ENCODE measurements at places on chromosomes 7 and 10.
A peak's percentile ranks its signal among the peaks of the same experiment; 100 is the strongest.

GRCh38 chr7:121404348-121404747 lies 8.2 kb upstream of the FAM3C start:
- no peak for DNase-seq

DNA sequence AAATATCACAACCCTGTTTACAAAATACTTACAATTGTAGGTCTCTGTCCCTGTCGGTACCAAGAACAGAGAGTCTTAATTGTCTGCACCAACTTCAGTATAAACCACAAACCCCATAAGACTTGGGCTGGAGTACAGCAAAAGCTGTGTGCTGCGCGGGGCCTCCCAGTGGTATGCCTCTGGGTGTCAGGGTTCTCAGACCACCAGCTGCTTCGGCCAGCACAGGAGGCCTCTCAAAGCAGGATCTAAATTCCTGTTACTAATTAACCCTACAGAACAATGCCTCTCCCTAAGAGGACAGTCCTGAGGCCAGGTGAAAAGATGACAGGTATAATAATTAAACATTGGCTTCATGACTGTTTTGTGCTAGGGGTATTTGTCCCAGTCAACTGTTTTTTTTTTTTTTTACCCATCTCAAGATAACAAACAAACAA lies 957 bp upstream of the SVIL start:
- DNase-seq: no peak

GRCh38 chr7:135665042-135665441 lies 2.7 kb downstream of the STMP1 start:
- DNase-seq: no peak

DNA sequence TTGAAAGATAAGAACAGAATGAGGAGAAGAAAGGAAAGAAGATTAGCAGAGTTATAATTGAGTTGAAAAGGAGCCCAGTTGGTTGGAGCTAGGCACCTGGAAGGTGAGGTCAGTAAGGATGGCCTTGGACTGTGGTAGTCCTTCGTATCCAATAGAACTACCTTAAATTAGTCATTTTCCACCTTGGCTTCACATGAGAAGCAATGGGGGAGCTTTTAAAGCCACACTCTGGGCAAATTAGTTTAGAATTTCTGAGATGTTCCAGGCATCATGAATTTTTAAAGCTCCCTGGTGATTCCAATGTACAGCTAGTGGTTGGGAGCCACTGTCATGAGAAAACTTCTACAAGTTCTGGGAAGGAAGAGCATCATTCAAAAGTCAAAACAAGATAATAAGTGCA lies 27.3 kb upstream of the CYP3A5 start:
- no peak for DNase-seq

DNA sequence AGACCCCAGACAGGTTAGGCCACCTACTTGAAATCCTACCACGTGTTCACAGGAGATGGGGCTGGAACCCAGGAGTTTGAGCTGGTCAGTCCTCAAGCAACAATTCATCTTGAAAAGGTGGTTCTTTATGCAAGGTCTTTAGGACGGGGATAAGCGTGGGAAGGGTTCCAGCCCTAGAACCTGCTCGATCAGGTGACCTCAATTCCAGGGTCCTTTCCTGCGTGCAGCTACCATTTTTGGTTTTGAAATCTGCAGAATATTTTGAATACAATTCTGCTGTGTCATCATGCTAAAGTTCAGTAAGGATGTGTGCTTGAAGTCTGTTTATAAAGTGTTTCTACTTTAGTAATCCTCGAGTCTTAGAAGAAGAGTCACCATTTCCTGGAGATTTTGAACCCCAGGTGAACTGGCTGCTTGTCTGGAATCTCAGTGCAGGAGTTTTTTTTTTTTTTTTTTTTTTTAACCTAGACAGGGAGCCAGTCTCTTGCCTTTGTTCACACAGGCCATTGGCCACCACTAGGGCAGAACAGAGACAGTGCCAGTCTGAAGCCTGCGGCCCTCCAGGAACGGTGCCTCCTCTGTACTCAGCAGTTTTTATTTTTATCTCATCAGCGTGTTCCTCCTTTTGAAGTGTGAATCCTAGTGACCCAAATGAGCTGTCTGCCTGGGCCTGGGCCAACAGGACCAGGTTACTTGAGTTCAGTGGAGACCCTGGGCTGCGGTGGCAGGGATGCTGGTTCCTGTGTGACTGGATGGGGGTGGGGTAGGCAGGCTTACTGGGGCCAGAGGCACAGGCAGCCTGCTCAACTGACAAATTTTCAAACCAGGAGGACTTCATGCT lies 54.6 kb downstream of the EEPD1 start:
- peak; percentile 32 for DNase-seq

DNA sequence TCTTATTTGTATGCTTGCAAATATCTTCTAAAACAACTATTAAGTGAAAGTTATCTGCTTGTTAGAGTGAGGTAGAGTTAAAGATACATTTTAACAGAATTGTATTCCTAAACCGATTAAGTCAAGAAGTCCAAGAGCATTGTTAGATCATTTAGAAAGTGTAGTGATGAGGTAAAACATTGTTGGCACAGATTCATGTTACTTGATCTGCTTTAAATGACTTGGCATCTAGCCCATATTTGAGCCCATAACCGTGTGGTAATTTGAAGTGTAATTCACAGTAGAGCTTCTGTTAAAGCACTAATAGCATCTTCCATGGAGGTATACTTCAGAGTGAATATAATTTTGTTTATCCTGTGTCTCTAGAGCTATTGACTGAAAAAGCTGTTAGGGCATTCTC lies 62.1 kb downstream of the PTEN start:
- DNase-seq: no peak

GRCh38 chr7:27750316-27750715 lies 10.4 kb downstream of the TAX1BP1 start:
- no peak for DNase-seq

DNA sequence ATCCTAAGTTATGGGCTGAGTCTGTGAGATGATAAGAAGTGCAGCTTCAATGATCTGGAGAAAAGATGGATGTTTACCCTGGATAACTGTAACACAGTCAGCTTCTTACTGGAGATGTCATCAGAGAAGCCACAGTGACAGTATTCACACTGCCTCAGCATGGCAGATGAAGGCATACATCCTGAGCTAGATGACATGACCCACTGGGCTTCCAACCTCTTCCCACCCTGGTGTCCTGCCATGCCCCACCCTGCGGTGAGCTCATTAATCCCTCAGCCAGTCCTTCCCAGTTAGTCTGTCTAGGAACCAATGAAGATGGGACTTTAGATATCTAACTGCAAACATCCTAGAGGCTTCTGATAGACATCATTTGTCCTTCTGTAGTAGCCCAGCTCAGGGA lies 213.8 kb downstream of the TAX1BP1 start:
- DNase-seq: no peak

DNA sequence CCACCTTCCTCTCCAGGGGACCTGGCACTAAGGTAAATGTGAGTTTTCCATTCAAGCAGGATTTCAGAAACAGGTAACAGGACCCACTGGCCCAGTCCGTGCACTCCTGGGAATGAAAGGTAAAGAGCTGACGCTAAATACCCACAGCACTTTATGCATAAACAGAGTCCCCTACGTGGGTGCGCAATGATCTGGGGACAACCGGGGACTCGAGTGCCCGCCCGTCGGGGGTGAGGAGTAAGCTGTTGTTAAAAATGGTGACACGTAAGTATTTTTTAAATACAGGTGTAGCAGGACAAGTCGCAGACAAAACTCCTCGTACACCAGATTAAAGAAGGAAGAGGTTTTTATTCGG lies 47.2 kb upstream of the PPP2R2D start:
- no peak for DNase-seq

DNA sequence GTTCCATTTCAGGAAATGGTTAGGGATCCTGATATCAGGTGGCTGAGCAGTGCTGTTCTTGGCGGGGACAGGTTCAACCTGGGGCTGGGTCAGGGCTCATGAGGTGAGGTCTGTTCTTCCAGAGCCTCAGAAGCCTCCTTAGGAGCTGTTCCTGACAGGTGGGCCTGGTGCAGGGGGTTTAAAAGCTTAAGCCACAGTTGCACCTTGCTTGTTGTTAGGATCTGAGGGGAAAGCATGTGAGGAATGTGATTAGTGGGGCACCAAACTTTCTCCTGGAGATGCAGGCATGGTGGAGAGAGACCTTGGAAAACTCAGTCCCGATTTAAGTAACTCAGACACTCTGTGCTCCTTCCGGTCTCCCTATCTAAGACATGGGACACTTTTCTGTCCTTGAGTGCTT lies 18.7 kb upstream of the CRHR2 start:
- DNase-seq: no peak

DNA sequence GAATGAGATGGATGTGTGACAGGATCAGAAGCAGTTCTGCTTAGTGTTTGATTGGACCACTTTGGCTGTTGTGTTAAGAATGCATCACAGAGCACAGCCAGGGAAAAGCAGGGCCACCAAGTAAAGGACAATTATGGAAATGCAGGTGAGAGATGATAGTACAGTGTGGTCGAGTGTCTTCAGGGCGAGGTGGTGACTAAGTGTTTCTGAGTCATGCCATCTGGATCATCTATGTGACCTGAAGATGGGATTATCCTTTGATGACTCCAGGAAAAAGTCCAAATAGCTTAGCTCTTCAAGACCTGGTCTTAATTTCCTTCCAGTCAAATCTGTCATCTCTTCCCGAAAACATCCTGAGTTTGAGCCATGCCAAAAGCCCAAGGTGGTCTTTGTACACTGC lies 523.2 kb upstream of the IGFBP3 start:
- no peak for DNase-seq

GRCh38 chr7:13541326-13541725 lies 448.1 kb downstream of the ETV1 start:
- DNase-seq: no peak

GRCh38 chr7:95509199-95509598 lies 23.5 kb downstream of the ASB4 start:
- peak; percentile 58 for DNase-seq

DNA sequence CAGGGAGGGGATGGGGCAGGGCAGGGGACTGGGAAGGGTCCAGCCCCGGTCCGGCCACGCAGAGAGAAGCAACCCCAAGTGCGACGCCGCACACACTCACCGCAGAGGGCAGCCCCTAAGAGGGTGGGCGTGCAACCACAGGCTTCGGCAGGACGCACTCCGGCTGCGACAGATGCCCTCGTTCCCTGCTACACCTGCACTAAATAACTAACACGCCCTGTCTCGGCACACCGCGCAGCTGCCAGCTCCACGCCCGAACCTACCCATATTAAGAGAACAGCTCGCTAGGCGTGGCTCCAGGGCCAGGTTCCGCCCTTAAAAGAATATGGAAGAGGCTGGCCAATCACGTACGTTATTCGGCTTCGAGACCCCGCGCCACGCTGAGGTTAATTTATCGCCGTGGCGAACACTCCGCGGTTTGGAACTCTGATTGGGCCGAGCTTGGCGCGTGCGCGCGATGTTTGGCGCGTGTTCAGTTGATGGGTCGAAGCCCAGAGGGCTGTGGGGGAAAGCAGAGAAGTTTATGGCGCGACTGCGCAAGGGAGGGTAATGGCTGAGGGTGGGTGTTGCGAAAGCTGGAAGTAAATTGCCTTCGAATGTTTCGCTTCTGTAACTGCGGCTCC lies 91.1 kb downstream of the OR13A1 start:
- DNase-seq: no peak

GRCh38 chr10:123212640-123213039 lies 58.4 kb downstream of the BUB3 start:
- no peak for DNase-seq

GRCh38 chr7:92595281-92595680 lies 5.1 kb upstream of the FAM133B start:
- DNase-seq: no peak

All from activated CD4-positive, alpha-beta T cell treated with anti-CD3 and anti-CD28 coated beads, Interleukin-2, amount 50 U/mL, for 16 hours (primary cell).